ENCODE measurements at places on chromosomes 1 and 21.

GRCh38 chr1:38003261-38004250 is 1.8 kb downstream of the FHL3 start:
- no peak for DNase-seq

GRCh38 chr1:110056776-110057175 is 13.7 kb downstream of the ALX3 start:
- no peak for DNase-seq

DNA sequence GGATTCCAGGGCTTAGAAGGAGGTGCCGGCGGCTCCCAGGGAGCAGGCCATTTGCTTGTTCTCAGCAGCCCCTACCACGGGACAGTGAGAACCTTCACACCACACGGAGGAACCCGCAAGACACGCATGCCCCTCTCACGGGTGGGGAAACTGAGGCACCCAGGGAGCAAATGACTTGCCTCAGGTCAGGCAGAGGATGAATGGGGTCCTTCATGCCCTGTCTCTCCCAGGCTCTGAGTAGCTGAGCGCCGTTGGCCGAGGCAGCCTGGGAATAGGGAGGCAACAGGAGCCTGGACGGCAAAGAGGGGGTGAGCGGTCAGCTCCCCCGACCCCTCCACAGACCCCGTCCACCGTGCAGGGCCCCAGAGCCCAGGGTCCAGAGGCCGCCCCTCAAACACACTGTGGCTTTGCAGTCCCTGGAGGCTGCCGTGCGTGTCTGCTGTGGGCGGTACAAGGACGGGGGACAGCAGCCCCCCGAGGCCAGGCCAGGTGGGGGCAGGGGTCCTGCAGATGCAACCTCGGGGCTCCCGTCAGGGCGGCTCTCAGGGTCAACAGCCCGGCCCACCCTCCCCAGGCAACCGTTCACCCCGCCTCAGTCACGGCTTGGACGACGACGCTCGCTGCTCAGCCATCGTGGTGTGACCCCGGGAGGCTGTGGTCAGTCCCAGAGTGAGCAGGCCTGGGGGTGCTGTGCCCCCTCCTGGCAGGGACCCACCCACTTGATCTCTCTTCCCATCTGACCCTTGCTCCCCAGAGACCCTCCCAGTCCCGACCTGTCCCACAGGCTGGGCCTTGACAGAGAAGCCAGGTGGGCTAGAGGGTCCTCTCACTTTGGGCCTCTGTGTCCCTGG is 15.8 kb upstream of the COL6A2 start:
- no peak for DNase-seq

DNA sequence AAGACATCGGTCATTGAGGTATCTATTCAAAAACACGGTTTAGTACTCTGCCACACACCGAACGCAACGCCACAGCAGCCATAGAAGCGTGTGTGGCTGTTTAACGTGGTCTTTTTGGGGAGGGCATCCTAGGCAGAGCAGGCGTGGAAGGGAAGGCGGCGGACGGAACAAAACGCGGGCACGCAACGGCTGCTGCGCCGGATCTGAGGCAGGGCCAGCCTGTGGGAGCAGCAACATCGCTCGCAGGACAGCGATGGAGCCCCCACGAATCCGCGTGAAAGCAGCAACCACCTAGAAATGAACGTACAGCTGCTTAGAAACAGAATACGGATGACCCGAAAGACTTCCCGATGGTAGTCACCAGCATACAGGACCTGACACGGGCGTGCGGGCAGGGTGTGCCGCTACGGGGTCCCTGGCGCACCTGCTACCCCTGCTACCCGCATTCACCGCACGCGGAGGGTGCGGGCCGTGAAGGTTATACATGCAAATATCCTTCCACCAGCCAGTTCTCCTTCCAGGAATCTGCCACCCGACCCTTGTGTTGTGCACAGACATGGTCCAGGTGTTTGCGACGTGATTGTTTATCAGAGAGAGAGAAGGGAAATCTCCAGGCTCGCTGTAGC is 114.4 kb upstream of the COL6A1 start:
- DNase-seq, result no peak

- peak; percentile 29 for DNase-seq
Measured at GRCh38 chr1:50978144-50978851, 8.3 kb downstream of the CDKN2C start.

- no peak for DNase-seq
Measured at GRCh38 chr1:98203466-98203865, 282.6 kb upstream of the DPYD start.

GRCh38 chr21:27759820-27760219 is 792.9 kb upstream of the ADAMTS5 start:
- DNase-seq, result no peak

- DNase-seq, result no peak
Measured at GRCh38 chr1:166907763-166908162, 31.7 kb upstream of the TADA1 start.

- DNase-seq, result peak; percentile 40
Measured at GRCh38 chr1:26696654-26697430, 1.0 kb downstream of the ARID1A start.

- DNase-seq, result no peak
Measured at GRCh38 chr1:27816921-27817630, 13.5 kb upstream of the PPP1R8 start.

GRCh38 chr1:212247179-212247721 is 38.0 kb upstream of the PPP2R5A start:
- DNase-seq, result no peak

- DNase-seq, result no peak
Measured at GRCh38 chr21:45454926-45455673, 50.1 kb downstream of the COL18A1 start.

DNA sequence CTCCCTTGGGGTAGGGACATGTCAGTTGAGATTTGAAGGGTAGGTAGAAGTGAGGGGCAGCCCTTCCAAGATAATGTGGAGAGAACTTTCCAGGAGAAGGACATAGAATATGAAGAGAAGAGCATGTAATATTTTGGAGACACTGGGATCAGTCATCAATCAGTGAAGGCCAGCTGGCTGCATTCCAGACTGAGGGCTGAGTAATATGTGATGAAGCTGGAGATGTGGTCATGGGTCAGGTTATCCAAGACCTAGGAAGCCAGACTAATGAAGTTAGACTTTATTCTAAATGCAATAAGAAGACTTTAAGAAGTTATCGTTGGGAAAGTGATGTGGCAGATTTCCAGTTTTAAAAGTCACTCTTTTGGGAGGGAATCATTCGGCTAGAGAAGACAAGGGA is 262.0 kb downstream of the HMCN1 start:
- no peak for DNase-seq

DNA sequence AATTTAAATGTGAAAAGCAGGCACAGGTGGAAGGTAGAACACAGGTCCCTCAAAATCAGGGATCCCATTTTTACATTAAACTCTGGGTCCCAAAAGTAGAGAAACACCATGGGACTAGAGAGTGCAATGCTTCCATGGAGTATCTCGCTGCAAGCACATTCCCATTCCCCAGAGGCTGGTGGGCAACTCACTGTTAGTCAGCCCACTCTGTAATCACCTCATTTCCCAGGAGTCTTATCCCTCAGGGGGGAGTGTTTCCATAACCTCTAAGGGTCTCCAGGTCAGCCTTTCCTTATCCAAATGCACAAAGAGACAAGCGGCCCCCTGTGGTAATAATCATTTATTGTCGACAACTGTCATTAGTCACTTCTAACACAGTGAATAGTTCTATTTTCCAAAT is 490.1 kb upstream of the LRRC7 start:
- no peak for DNase-seq

- DNase-seq, result no peak
Measured at GRCh38 chr1:8408151-8408839, 90.4 kb downstream of the SLC45A1 start.

- no peak for DNase-seq
Measured at GRCh38 chr1:31421371-31422040, 8.5 kb downstream of the SERINC2 start.

DNA sequence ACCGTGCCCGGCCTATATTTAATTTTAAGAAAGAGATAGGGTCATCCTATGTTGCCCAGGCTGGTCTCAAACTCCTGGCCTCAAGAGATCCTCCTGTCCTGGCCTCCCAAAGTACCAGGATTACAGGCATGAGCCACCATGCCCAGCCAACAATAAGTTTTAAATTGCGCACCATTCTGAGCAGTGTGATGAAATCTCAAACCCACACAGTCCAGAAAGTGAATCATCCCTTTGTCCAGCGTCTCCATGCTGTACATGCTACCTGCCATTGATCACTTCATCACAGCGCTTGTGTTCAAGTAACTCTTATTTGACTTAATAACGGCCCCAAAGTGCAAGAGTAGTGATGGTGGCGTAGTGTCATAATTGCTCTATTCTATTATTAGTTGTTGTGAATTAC is 75.4 kb downstream of the APP start:
- DNase-seq, result no peak

DNA sequence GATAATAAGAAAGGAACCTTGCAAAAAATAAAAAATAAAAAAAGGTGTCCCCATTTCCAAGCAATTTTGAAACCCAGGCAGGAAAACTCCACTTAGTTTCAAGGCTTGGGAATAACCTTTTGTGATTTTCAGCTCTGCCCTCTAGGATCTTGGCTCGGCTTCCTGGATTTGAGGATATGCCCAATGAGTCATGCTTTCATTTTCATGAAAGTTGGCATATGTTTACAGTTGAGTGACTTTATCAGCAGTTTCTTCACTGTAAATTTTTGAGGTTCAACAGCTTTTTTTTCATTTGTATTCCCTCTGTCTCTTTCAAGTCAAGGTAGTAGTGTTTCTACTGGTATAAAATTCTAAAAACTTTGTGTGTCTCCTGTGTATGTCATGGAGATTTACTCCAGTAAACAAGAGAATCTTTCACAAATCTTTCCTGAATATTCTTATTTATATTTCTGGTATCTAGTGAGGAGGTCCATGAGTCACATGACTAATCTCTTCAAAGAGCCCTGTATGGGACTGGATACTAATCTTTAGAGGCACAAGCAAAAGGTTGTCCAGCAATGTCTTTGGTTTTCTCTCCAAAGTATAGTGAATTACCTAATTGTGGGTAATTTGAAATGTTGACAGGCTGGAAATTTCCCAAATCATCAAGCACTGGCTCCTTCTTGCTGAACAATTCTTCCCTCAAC is 335.3 kb downstream of the BRINP2 start:
- DNase-seq, result no peak

DNA sequence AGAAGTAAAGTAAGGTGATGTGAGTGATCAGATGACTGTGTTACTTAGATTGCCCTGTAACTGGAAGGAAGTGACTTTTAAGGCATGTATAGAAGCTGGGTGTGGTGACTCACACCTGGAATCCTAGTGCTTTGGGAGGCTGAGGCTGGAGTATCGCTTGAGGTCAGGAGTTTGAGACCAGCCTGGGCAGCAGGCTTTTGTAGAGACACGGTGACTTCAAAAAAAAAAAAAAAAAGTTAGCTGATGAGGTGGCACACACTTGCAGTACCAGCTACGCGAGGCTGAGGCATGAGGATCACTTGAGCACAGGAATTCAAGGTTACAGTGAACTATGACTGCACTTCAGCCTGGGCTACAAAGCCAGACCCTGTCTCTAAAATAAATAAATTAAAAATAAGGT is 2.3 kb upstream of the USP16 start:
- no peak for DNase-seq

DNA sequence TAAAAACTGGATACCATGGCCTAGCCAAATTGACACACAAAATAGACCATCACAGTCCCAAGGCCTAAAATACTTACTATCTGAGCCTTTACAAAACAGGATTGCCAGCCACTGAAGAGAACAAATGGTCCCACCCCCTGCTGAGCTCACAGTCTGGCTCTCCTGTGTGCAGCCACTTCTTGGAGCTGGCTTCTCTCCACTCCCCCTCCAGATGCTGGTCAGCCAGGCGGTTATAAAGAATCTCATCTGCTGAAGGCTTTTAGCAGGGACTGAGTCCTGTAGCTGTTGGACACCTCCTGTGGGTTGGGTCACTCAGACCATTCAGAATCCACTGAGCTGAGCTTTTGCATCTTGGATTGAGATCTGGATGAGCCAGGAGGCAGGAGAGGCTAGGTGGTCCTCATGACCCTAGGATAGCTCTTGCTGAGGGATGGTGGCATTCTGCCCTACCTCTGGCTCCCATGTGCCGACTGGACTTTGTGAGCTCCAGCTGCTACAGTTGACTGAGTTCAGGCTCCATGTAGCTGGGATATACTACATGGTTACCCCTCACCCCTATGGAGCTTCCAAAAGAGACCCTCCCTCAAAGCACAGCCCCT is 16.1 kb downstream of the OXCT2 start:
- no peak for DNase-seq

GRCh38 chr1:58090640-58091039 is 455.9 kb downstream of the OMA1 start:
- DNase-seq, result no peak

- no peak for DNase-seq
Measured at GRCh38 chr1:72117621-72118020, 164.7 kb downstream of the NEGR1 start.

Measured in stimulated activated CD4-positive, alpha-beta T cell treated with anti-CD3 and anti-CD28 coated beads, TNF-alpha, amount 100 ng/mL, for 24 hours (primary cell).